Omental fat pad (tissue), 4 donors: ENCODE measurements at places on chromosomes 7 and 10.

DNA sequence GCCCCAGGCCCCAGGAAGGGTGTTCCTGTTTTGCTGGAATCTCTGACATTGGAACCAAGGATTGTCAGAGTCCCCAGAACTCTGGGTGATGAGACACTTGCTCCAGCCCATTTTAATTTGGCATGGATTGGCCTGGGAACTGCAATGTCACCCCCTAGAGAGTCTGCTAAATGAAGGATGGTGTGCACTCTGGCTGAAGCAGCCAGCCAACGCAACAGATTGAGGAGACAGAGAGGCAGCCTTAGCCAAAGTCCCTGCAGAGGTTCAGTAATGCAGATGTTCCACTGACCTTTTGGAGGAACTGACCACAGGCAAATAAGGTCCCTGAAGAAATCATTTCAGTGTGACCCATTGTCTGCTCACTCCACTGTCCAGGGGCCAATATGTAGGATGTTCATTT is 13.4 kb downstream of the LRRC18 start:
- no peak for DNase-seq

GRCh38 chr7:26144184-26145080 is 7.6 kb upstream of the NFE2L3 start:
- no peak for DNase-seq

DNA sequence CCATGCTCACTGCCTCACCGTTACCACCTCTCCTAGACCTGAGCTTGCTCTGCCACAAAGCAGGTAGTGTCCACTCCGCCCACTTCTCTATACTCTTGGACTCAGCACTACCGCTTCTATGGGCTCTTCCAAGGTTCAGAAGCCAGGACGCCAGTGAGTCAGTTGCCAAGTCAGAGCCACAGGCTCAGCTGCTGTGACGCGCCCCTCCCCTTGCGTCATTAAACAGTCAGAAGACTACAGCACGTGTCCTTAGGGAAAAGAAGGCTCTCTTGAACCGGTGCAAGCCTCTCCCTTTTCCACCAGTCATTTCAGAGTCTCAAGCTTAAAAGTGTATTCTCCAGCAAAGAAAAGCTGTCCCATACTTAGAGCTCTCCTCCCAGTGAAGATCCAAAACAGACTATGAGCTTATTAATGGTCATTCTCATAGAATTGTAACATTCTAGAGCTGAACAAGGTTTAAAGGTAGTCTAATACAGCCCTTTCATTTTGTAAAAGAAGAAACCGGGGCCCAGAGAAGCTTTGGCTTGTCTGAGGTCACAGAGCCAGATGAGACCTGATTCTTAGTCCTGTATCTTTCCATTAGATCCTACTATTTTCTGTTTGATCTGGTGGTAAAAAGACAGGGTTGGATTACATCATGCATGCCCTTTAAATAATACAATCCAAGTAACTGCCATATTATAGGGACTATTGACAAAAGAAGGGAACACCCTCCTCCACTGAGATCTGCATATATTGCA is 40.9 kb upstream of the MET start:
- DNase-seq = no peak

GRCh38 chr7:12706900-12707536 is 19.6 kb downstream of the ARL4A start:
- DNase-seq = no peak

- no peak for DNase-seq
Measured at GRCh38 chr7:92056286-92056685, 78.0 kb downstream of the CYP51A1 start.

DNA sequence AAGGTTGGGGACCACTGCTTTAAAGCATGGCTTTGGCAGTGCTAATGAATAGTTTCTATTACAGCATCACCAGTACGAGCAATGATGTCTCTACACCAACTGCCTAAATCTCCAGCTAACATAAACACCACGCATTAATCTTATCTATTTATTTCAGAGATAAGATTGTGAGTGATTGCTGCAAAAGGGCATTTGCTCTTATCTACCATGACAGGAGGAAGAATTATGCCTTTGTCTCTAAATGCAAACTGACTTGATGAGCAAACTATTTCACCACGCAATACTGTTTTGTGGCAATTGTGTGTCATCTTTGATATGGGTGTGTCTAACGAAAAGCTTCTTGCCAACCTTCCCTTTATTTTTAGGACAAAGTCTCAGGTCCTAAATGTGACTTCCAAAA is 684.9 kb downstream of the SORCS1 start:
- no peak for DNase-seq

- no peak for DNase-seq
Measured at GRCh38 chr7:145106001-145106400, 270.1 kb upstream of the TPK1 start.
